Fibroblast of upper back skin (primary cell): ENCODE measurements at places on chromosomes 1 and 21.

GRCh38 chr1:68280286-68280685 is 48.0 kb upstream of the WLS start:
- no peak for DNase-seq

- DNase-seq: peak; percentile 95
Measured at GRCh38 chr1:115302390-115302961, 35.6 kb downstream of the NGF start.

- no peak for DNase-seq
Measured at GRCh38 chr21:29673096-29673610, 266.6 kb downstream of the GRIK1 start.

- no peak for DNase-seq
Measured at GRCh38 chr1:203103829-203104495, 18.1 kb upstream of the MYOG start.

DNA sequence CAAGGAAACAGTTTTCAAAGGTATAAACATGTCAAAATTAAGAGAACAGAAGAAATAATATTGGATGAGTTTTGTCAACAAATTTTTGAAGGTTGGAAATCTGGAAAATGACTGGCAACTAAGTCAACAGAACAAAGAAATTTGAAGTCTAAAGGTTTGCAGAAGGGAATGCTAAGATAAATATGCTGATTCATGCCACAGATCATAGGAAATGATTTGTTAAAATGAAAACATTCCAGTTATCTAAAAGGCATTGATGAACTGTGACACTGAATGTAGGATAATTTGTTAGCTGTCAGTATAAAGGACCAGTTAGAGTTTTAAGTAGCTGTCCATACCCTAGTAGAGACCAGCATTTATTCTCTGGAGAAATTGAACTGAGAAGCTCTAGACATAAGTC is 157.9 kb upstream of the CHRM3 start:
- DNase-seq: no peak

DNA sequence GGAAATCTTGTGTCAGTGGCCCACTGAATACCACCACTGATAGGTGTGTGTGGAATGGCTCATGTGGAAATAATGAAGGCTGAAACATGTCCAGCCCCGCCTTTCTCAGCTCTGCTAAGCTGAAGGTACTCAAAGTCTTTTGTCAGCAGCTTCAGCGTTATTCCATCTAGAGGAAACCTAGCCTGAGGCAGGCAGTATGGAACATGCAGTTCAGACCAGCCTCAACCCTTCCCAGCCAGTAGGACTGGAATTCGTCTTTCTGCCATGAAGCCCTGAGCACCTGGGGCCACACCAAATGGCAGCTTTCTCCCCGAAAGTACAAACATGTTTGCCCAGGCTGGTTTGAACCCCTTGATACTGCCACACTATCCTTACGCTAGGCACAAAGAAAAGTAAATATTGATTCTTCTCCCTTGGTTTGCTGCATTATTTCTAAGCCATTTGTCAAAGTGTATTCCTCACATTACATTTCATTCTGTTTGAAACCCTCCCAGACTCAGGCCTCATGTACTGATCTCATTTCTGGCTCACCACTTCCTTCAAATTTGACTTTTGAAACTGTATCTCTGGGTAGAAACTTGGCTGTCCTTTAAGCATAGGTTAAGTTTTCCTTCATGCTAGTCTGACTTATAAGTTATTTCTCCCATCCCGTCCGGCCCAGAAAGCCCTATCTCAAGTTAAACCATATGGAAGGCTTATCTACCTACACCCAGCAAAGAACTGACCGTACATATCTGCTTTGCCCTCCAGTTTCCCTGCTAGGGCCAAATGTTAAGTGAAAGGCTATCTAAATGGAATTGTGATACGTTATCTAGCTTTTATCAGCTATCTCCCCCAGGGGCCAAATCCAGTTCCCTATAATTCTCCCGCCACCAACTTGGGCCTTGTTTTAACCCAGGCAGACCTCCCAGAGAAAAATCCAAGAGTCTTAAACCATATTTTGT is 45.7 kb upstream of the HOOK1 start:
- DNase-seq: no peak

DNA sequence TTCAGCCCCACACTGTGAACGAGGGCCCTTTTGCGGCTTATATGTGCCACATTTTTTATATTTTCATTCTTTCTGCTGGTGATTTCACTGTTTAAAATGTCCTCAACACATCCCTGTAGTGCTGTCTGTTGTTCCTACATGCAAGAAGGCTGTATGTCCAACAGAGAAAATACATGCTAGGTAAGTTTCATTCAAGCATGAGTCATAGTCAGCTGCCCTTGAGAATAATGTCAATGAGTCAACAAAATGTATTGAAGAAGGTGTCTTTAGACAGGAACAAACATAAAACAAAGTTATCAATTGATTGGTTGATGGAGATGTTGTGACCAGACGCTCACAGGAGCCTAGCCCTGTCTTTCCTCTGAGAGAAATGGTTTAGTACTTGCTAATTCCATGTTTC is 553.4 kb downstream of the PLPP3 start:
- no peak for DNase-seq

DNA sequence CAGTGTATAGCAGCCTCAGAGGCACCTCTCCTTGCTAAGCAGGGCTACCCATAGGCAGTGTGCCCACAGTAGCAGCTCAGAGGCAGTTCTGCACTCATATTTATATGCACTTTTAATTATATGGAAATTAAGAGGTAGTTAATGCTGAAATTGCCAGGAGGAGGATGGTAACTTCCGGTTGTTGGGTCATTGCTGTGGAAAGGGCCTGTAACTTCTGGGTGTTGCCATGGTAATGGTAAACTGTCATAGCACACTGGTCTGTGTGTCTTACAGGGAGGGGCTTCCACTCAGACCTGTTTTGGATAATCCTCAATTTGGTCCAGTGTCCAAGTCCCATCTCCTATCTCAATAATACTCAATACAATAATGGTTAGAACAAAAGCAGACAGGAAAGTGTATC is 7.6 kb downstream of the CFH start:
- DNase-seq: no peak

DNA sequence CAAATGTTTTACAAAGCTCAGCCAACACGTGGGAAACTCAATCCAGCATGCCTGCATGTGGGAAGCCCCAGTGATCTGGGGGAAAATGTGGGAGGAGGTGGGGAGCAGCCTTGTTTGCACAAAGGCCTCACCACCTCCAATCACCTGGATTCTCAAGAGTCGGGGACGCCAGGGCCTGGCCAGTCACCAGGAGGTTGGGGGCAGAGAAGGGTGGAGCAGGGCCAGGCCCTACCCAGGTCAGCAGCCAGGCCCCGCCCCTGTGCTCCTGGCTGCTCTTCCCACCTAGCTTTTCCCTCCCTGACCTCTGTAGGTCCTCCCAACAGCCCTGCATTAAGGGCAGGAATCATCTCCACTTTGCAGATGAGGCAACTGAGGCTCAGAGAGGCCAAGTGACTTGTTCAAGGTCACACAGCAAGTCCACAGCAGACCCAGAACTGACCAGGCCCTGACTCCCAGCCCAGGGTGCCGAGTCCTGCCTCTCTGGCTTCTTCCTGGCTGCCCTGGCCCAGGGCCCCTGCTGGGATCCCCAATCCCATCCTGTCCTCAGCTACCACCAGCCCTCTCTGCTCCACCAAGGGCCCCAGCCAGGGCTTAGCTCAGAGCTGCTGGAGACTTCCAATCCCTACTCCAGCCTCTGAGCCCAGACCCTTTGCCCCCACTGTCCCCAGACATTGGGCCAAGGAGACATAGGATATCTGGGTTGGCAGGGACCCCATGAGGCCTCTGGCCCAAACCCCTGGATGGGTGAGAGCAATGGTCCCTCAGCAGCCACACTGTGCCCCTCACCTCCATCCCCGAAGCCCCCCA is 508.6 kb downstream of the PTPRU start:
- DNase-seq: no peak

GRCh38 chr21:41427556-41427955 is 1.5 kb downstream of the MX1 start:
- DNase-seq: no peak

GRCh38 chr1:234616644-234617043 is 6.7 kb upstream of the IRF2BP2 start:
- peak; percentile 68 for DNase-seq

DNA sequence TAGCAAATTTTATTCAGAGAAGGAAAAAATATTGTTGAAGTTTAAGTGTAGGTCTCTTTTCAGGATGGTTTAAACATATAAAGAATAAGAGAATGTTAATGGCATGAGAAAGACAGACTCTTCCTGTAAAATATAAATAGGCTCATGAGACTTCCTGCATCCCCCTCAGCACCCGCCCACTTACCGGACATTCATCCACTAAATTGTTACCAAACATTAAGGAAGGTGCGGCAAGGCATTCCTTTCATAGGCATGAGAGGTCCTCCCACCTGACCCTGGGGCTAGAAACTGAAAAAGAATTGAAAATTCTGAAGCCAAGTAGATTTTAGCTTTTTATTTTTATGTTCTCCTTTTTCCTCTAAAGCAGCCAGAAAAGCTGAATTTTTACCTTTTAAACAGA is 10.6 kb upstream of the USP1 start:
- DNase-seq: no peak

GRCh38 chr1:150576794-150577556 is 2.4 kb downstream of the MCL1 start:
- no peak for DNase-seq

DNA sequence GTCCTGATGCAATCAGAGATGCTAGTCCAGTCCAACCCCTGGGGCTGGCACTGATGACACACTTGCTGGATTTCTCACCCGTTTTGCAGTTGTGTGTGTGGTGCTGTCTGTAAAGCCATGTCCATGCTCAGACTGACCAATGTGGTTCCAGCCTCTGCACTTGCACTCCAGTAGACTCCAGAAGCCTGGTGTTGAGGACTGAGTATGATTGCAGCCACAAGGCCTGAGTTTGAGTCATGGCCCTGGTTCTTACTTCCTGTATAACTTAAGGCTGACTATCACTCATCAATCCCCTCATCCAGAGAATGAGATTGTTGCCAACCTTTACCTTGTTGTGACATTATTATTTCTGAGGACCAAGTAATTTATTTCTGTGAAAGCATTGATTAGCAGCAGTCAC is 34.8 kb upstream of the IKBKE start:
- DNase-seq: no peak

DNA sequence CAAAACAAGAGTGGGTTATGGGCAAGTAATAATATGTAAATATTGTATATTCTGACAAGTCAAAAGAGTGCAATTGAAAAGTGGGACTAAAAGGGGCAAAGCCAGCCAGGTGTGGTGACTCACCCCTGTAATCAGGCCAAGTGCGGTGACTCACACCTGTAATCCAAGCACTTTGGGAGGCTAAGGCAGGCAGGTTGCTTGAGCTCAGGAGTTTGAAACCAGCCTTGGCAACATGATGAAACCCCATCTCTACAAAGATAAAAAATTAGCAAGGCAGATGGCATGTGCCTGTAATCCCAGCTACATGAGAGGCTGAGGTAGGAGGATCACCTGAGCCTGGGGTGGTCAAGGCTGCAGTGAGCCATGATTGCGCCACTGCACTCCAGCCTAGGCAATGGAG is 304.0 kb downstream of the HHIPL2 start:
- DNase-seq: no peak

GRCh38 chr1:206833106-206833680 is 32.2 kb upstream of the IL20 start:
- no peak for DNase-seq

- peak; percentile 12 for DNase-seq
Measured at GRCh38 chr1:7988576-7988975, 27.1 kb downstream of the PARK7 start.

- no peak for DNase-seq
Measured at GRCh38 chr1:26102526-26102925, 9.1 kb upstream of the PDIK1L start.

GRCh38 chr1:74317663-74318062 is 82.5 kb downstream of the TNNI3K start:
- no peak for DNase-seq

DNA sequence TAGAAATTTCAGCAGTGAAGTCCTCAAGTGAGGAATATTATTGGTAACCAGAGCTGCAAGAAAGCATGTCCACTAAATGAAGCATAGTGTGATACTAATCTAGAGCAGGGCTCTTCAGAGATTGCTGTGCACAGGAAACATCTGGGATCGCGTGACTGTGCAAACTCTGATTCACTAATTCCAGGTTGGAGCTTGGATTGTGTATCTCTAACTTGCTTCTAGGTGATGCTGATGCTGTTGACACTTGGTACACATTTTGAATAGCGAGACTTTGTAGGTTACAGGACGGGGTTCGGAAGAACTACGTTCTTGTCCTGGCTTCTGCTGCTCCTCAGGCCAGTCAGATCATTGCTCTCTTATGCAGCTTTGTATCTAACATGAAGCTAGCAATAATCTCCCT is 66.5 kb downstream of the PRRX1 start:
- DNase-seq: peak; percentile 62

GRCh38 chr1:29900712-29901111 is 664.4 kb downstream of the PTPRU start:
- DNase-seq: no peak

DNA sequence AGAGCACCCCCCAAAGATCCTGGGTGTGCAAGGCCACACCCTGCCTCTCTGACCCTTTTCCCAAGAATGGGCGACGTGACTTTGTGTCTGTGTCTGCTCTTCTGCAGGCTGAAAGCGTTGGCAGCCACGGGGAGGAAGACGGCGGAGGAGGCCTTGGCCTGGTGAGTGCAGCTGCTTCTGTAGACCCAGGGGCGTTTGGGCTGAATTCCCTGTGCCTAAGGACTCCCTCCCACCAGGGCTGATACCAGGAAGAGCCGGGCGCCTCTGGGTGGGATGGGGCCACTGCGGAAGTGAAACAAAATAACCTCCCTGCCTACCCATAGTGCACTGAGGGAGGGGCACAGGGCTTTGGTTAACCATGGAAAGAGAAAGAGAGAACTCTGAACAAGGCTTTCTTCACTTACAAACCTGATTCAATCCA is 2.5 kb downstream of the UBASH3A start:
- DNase-seq: no peak

GRCh38 chr1:54800899-54801759 is at the start of gene TTC22:
TSS of gene TTC22 (minus strand) at chr1:54801323. CDS start at chr1:54801163, 160 bp downstream.
- no peak for DNase-seq

- no peak for DNase-seq
Measured at GRCh38 chr1:6587261-6588005, 7.6 kb downstream of the ZBTB48 start.

- DNase-seq: peak; percentile 46
Measured at GRCh38 chr1:6638226-6638625, 13.6 kb downstream of the THAP3 start.

- DNase-seq: no peak
Measured at GRCh38 chr1:177969825-177970371, at the start of gene SEC16B. TSS of gene SEC16B (minus strand) at chr1:177970058. CDS start at chr1:177967981, 2,077 bp downstream.
